ENCODE measurements at places on chromosomes 7 and 10.

DNA sequence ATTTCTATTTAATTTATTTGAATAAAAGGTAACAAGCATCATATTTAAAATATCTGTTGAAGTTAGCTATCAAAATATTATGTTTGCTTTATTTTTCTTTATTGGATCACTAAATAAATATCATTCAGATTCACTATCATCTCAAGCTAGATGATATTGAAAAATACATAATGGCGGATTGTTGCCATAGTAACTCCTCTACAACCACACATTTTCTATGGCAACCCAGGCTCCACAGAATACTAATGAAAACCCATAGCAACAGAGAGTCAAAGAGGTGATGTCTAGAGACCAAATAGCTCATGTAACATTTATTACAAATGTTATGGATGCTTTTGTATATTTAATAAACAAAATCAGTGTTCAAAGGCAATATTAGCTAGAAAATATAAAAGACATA is 148.9 kb upstream of the CDK1 start:
- DNase-seq, result no peak

DNA sequence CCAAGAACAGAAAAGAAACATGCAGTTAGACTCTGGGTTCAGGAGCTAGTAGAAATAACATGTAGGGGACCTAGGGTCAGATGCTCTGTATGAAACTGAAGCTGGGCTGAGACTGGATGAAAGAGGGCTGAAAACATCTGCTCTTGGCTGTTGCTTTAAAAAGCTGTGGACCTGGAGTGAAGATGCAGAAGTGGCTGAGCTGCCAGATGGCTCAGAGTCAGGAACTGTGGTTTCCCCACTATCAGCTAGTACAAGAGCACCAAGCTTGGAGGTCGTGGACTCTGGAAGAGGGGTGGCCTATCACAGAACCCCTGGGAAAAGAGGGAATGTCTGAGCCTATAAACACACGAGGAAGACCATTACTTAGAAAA is 5.9 kb downstream of the ADK start:
- peak; percentile 61 for DNase-seq

DNA sequence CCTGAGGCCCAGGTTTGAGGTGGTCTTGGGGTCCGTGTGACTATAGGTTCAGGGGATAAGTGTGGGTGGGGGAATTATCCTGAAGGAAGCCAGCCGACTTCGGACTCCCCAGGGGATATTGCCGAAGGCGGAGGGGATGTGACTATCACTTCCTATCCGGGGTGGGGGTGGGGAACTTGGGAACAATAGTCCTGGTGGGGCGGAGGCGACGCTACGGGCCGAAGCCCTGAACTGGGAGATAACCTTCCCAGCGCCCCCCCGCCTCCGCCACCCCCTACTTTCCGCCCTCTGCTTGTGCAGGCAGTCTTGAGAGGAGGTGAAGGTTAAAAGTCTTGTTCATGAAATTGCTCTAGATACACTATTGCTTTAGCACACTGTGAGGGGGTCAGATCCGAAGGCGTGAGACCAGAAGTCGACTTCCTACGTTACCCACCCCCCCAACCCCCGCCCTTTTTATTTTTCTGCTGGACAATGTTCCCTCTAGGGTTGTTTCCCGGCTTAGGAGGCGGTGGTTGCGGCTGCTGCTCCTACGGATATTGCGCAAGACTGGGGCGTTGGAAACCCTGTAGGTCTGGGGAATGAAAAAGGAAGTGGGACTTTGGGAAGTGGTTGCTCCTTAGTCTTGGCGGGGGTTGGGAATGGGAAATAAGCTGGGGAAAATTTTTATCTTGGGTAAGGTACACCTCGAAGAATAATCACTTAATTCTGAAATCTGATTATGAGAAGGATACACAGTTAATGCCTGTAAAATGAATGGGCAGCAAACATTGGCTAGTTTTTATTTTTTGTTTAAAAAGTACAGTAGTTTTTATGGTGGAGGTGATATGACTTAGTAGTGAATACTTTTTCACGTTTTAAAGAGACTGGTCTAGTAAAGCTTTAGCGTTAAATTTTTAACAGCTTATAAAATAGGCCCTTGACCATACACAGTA is 1.5 kb downstream of the PTPN12 start:
- peak; percentile 73 for DNase-seq

DNA sequence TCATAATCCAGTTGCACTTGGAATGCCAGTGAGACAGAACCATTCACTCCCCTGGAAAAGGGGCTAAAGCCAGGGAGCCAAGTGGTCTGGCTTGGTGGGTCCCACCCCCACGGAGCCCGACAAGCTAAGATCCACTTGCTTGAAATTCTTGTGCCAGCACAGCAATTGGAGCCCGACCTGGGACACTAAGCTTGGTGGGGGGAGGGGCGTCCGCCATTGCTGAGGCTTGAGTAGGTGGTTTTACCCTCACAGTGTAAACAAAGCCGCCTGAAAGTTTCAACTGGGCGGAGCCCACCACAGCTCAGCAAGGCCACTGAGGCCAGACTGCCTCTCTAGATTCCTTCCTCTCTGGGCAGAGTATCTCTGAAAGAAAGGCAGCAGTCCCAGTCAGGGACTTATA is 200.7 kb upstream of the NPSR1 start:
- DNase-seq, result no peak

GRCh38 chr7:104901240-104901619 is 112.8 kb upstream of the KMT2E start:
- no peak for DNase-seq

- no peak for DNase-seq
These were observed 146.2 kb downstream of the SPAG6 start for GRCh38 chr10:22491480-22491879.

DNA sequence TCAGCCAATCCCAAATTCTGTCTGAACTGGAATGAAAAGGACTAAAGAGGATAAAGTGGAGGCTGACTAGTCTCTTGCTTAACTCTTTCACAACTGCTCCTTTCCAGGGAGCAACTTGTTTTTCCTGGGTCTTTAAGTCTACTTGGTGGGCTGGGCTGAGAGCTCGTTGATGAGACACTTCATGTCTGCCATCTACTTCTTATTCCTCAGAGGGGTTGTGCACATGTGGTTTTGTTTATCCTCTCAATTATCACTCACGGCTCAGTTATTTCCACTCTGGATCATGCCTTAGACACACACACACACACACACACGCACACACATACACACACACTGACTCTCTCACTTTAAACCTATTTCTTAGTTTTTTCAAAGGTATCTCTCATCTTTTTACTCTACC is 298.6 kb upstream of the MTPN start:
- DNase-seq, result no peak

- no peak for DNase-seq
These were observed 54.3 kb downstream of the CHN2 start for GRCh38 chr7:29248713-29249382.

GRCh38 chr10:133528845-133529575 is 1.8 kb downstream of the CYP2E1 start:
- peak; percentile 95 for DNase-seq

- DNase-seq, result peak; percentile 60
These were observed 143.0 kb downstream of the PLXNA4 start for GRCh38 chr7:132433301-132433700.

GRCh38 chr7:116548506-116548905 is 23.7 kb downstream of the CAV1 start:
- DNase-seq, result no peak

DNA sequence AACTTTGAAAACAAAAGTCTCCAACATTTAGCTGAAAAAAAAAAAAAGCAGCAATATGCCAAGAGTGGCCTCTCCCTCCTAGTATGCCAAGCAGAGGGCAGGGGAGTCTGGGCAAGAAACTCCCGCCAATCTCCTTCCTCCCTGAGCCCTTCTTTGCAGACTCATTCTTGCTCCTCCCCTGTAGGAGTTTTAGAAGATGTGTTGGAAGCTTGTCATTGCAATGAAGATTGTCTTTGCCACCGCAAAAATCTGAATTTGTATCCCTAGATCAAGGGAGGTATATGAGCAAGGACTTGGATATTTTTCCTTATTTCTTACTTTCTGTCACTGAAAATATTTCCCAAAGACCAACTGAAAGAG is 2.6 kb upstream of the TNS3 start:
- no peak for DNase-seq
